ENCODE measurements at places on chromosomes 5 and 9.

- DNase-seq: peak; percentile 86
Observed at GRCh38 chr9:94139672-94140417, 55.6 kb downstream of the PTPDC1 start.

DNA sequence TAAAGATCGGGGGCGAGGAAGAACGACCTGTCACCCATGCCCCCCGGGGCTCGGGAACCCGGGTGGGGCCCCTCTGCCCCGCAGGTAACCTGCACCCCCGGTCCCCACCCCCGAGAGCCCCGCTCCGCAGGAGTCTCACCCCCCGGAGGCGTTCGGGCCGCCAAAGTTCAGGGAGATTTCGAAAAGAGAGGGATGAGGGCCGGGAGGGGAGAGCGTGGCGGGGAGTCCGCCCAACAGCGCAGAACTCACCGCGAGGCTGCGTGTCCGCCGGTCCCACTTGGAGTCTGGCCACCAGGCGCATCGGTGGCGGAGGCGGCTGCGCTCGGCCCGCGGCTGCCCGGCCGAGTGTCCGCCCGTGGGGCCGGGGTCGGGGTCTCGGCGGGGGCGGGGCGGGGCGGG lies at the start of gene PHF19:
Gene PHF19, minus strand, starts transcription at position 347 of the 399 bp plus-strand sequence. CDS start 2,447 bp downstream, outside the sequence.
- DNase-seq: no peak

DNA sequence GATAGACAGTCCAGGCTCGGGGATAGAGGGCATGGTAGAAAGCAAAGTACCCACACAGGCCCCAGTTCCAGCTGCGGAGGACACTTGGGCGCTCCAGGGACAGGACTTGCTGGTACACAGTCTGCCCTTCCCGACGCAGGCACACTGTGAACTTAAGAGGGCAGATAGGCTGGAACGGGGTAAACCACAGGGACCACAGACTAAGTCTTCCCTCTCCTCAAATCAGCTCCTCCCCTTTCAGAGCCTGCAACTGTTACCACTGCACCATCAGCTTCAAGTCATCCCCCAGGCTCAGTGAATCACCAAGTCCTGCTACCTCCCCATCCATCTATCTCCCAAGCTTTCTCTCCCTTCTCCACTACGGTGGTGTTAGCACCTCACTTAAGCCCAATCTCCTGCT lies 7.3 kb downstream of the GBA2 start:
- no peak for DNase-seq

DNA sequence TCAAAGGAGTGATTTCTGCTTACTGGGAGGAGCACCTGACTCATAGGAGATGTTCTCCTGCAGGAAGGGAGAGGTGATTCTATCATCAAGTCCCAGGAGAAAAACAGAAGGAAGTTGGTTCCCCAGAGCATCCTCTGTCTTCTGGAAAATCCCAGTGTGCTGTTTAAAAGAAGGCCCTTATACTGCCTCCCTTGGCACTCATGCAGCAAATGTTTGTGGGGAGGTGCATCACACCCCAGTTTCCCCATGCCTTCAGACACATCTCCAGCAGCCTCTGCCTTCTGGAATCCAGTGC lies 63.1 kb downstream of the PPARGC1B start:
- no peak for DNase-seq

GRCh38 chr5:76766746-76767145 lies 50.8 kb downstream of the F2R start:
- DNase-seq: peak; percentile 58
